ENCODE measurements at places on chromosomes 3 and 15. TPM values are rescaled to one million over a fixed set of nuclear protein-coding genes. Genes with fewer than 3 reads are reported as not detected.

LOXL1 gene
- total RNA-seq, result 7.1 TPM

MYEF2 gene
- total RNA-seq, result 5.9 TPM

SYNPR gene
- total RNA-seq, result not detected

NCEH1 gene
- 33.2 TPM for total RNA-seq

DNA sequence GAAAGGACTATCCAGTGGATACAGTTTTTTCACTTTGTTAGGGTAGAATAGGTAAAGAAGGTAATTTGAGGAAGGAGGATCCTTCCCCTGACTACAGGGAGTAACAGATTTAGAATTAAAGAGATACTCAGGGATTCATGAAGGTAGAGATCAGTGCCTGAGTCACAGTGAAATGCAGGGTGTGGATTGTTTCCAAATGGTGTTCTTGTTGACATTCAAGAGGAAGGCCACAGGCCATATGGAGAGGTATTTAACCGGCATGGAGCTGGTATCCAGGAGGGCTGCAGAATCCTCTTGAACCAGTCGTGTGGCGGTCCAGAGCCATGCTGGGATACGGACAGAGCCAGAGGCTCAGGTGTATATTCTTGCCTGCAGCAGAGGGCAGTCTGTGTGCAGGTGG lies 28.2 kb downstream of the GYG1 start:
- no peak for DNase-seq
- no peaks in the 10 kb centered on the region for H3K4me1 ChIP-seq
- H3K27ac ChIP-seq, result no peak overlapping the region
- H3K4me3 ChIP-seq, result no peak overlapping the region
- H3K36me3 ChIP-seq, result no peaks in the 10 kb centered on the region

DNA sequence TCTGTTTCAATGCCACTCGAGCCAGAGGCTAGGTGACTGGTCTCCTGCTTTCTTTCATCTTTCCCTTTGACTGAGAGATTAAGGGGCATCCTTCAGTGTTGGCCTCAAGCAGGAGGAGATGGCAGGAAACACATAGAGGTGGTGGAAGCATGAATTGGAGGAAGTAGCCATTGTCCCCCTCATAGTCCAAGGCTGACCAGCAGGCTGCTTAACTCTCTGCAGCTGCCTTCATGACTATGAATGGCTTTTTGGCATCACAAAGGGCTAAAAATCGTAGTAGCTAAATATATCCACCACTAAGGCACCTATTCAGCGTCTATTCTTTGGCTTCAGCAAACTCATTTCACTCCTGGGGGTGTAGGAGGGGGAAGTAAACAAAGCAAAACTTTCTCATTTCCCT lies 7.0 kb upstream of the FRMD4B start:
- no peak overlapping the region for H3K27ac ChIP-seq
- DNase-seq, result no peak
- H3K27me3 ChIP-seq, result no peaks in the 10 kb centered on the region
- H3K4me3 ChIP-seq, result no peak overlapping the region
- peaks cover 4% of the 10 kb centered on the region for H3K4me1 ChIP-seq

- no peaks in the 10 kb centered on the region for H3K4me1 ChIP-seq
- H3K4me3 ChIP-seq, result no peak overlapping the region
- no peak overlapping the region for H3K27ac ChIP-seq
- no peak for DNase-seq
Measured at GRCh38 chr3:141146979-141147470, 84.6 kb upstream of the PXYLP1 start.

- H3K4me3 ChIP-seq, result no peak overlapping the region
- H3K27me3 ChIP-seq, result no peaks in the 10 kb centered on the region
- no peak overlapping the region for H3K27ac ChIP-seq
- no peaks in the 10 kb centered on the region for H3K36me3 ChIP-seq
Measured at GRCh38 chr15:90322538-90322937, 29.5 kb upstream of the ZNF774 start.

- DNase-seq, result no peak
- no peaks in the 10 kb centered on the region for H3K27me3 ChIP-seq
- no peaks in the 10 kb centered on the region for H3K4me1 ChIP-seq
Measured at GRCh38 chr3:72164635-72164978, 379.7 kb upstream of the PROK2 start.

- no peak for DNase-seq
- peaks cover under 1% of the 10 kb centered on the region for H3K4me1 ChIP-seq
- H3K27ac ChIP-seq, result no peak overlapping the region
- H3K27me3 ChIP-seq, result no peaks in the 10 kb centered on the region
- H3K4me3 ChIP-seq, result no peak overlapping the region
- H3K36me3 ChIP-seq, result no peaks in the 10 kb centered on the region
Measured at GRCh38 chr15:34266751-34267150, 41.9 kb downstream of the EMC4 start.

GRCh38 chr15:46696281-46696680 lies 1021.0 kb upstream of the SEMA6D start:
- no peaks in the 10 kb centered on the region for H3K36me3 ChIP-seq
- H3K4me1 ChIP-seq, result no peaks in the 10 kb centered on the region
- no peak overlapping the region for H3K4me3 ChIP-seq
- no peak for DNase-seq
- no peak overlapping the region for H3K27ac ChIP-seq
